Omental fat pad (tissue), 4 donors: ENCODE measurements at places on chromosomes 5 and 9. TPM values are rescaled to one million over a fixed set of nuclear protein-coding genes. Genes with fewer than 3 reads are reported as not detected.

PRR7 gene
- 2.1 TPM for total RNA-seq

TMOD1 gene
- 18.4 TPM for total RNA-seq

GRCh38 chr5:1494780-1495524, 28.8 kb downstream of the LPCAT1 start:
- no peak for DNase-seq

LURAP1L gene
- 23.3 TPM for total RNA-seq

GRCh38 chr5:111667128-111667736, 89.8 kb downstream of the NREP start:
- DNase-seq = no peak

DNA sequence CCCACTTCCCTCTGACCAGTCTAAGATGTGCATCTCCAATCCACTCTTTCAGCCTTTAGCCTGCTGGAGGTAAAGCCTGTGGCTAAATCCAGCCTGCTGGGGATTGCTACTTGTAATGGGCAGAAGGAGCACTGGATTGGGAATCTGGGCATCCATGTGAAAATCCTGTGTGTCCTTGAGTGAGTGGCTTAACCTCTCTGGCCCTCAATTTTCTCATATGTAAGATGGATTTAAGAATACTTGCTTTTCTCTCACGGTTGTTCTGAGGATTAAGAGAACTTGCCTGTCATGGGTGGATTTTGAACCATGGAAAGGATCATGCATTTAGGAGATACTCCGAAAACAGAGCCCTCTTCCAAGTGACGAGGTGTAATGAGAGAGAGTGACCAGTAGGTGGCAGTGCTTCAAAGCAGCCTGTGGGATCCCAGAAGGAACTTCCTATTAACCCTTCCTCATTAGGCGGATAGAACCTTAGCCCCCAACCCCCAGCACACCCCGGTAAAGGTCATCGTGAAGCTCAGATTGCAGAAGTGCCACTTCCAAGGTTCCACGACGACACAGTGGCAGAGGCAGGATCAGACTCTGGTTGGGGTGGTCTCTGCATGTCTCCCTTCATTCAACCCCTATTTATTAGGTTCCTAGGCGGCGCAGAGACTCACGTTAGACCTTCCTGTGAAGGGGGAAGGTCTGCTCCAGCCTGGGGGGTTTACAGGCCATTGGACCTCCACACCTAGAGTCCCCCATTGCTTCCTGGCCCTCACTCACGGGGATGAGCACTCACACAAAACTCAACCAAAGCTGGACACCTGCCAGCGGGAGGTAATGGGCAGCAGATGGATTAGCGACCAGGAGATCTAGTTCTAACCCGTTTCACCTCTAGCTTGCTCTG, 68.7 kb upstream of the ZNF618 start:
- DNase-seq = peak; percentile 35

- no peak for DNase-seq
Measured at GRCh38 chr9:83701769-83702168, 6.0 kb downstream of the UBQLN1 start.

GRCh38 chr5:139088024-139088423, 110.1 kb downstream of the SIL1 start:
- DNase-seq = no peak
